ENCODE measurements at places on chromosomes 3 and 15.
A peak's percentile ranks its signal among the peaks of the same experiment; 100 is the strongest.

DNA sequence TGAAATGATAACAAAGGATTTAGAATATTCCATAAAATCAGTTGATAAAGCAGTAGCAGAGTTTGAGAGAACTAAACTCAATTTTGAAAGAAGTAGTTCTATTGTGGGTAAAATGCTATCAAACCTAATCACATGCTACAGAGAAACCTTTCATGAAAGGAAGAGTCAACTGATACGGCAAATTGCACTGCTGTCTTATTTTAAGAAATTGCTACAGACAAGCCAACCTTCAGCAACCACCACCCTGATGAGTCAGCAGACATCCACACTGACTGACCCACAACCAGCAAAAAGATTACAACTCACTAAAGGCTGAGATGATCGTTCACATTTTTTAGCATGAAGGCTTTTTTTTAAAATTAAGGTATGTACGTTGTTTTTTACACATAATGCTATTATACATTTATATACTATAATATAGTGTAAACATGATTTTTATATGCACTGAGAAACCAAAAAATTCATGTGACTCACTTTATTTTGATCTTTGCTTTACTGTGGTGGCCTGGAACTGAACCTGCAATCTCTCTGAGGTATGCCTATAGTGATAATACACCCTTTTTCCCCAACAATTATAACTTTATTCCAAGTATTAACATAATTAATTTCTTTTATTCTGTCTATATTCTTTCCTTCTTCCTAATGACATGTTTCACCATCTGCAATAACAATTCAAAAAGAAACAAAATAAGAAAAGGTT, 109.9 kb downstream of the TBC1D5 start:
- no peak for DNase-seq

DNA sequence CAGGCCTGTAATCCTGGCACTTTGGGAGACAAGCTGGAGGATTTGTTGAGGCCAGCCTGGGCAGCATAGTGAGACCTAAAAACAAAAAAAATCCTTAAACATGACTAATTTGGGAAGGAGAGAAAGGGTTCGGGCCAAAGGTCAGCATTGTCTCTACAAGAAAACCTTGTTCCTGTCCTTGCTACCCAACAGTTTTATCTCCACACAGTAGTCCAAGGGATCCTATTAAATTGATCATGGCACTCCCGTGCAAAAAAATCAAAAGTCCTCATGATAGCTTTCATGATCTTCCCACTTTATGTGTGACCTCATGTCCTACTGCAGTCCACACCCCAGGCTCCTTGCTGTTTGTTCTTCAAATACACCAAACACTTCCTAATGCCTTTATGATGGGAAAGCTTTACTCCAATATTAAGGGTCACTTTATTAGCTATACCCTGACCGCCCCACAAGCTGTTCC, 4.2 kb downstream of the RPL15 start:
- no peak for DNase-seq

DNA sequence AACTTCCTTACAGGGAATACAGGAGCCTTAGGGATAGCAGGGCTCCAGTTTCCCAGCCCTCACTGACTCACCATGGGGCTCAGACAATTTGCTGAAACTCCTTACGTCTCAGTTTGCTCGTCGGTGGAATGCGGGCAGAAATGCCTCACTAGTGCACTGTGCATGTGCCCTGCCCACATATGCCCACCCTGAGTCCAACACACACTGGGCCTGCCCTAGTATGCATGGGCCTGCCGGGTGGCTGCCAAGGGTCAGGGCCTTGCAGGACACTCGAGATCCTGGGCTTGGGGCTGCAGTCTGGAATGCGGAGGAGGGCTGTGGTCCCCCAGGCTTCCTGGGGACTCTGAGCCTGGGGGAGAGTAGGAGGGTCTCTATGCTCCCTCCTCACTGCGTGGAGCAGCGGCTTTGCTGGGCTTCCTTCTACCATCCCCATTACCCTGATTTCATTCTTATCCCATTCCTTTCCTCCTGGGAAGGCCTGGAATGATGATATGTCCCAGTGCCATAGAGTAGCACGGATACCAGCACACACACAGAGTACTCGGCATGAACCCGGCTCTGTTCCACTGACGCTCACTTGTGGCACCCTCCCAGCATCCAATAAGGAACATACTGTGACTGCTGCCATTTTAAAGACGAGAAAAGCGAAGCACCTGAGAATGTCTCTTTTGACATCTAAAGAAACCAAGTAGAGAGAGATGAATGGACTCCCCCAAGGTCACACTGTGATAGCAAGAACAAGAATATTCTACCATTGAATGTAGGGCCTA, 124.2 kb downstream of the ASB7 start:
- peak; percentile 70 for DNase-seq

- DNase-seq: no peak
Observed at GRCh38 chr3:67093305-67093704, 95.2 kb downstream of the KBTBD8 start.

DNA sequence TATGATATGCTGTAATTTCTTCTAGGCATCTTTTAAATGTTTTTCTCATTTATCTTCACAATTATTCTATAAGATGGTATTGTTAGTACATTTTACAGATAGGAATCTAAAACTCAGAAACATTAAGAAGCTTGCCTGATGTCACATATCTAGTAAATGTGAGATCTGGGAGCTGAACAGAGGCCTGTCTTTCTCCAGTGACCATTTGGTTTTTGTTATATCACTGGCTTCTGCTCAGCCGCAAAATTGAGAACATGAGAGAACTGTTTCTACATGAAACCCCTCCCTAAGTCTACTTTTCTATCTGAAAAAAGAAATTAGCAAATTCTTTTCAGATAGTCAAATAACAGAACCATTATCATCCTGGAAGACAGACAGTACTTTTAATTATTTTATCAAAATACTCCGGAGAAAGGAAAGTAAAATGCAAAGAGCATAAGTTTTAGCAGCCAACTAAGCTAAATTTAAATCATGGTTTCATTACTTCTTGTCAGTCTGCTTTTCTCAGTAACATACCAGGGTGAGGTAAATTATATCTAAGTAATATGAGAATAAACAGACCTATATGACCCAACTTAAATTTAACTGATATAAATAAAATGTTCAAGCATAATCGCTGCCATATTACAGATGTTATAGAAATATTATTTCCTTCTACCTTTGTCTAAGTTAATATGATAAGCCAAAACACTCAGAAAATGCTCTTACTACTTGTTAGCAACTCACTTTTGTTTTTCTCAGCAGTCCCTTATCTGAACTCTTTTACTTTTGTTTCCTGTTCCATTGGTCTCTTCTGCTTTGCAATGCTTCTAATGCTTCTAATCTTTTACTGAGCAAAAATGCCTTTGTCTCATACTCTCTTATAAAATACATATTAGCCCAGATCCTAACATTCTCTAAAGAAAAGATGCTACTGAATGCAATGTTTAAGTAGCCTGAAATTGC, 68.0 kb upstream of the MBNL1 start:
- no peak for DNase-seq

- DNase-seq: no peak
Observed at GRCh38 chr3:156840826-156841689, 14.9 kb downstream of the LEKR1 start.

- DNase-seq: no peak
Observed at GRCh38 chr3:17850448-17850847, 108.0 kb upstream of the TBC1D5 start.

DNA sequence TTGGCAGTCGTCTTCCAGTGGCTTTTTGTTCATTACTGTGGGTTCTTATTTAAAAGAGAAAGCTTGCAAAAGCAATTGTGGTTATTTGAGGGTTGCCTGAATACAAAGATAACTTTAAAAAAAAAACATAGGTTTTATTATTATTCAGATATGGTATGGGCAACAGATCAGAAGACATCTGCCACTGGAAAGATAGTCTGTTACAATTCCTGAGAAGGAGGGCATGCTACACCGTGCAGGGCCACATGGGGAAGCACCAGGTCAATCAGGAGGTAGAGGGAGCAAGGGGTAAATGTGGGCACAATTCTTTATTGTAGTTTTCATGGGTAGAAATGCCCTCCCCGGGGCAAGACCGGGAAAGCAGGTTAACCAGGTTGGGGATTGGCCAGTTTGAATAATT, 46.5 kb downstream of the BBS4 start:
- no peak for DNase-seq

GRCh38 chr3:27079427-27080257, 289.5 kb downstream of the NEK10 start:
- DNase-seq: no peak

DNA sequence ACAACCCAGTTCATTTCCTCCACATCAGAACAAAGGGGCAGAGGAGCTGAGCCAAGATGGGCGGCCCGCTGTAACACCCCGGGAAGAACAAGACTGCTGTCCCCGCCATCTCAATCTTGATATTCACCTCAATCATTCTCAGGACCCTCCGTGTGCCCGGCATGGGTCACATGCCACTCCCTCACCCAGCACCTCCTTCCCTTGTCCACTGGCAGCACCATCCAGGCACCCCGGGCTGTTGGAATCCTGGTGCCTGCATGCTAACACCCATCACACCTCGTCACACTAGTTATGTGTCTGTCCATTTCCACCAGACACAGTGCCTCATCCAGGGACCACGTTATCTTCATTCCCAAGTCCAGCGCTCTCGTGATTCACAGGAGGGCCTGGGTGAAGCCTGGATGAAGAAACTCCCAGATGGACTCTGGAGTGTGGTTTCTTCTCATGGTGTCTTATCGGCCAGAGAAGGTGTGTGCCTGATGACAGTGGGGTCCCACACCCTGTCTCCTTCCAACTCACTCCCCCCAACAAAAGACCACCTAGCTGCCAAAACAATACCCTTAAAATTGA, 16.7 kb downstream of the MEGF11 start:
- DNase-seq: no peak

GRCh38 chr3:127708837-127709236, 36.1 kb downstream of the ABTB1 start:
- peak; percentile 9 for DNase-seq

DNA sequence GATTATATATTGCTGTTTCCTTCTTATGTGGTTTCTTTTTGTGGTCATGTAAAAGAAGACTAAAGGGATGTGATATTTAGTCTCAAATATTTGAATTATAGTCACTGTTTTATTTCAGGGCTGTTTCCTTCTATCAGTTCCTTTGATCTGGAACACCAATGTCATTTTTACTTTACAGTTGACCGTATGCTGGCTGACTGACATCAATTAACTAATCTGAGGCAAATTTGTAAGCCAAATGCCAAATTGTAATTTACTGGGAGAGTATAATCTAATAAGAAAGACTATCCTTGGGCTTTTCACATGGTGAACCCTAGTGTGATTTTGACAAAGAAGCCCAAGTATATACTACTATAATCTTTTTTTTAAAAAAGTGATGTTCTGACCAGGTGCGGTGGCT, 87.6 kb downstream of the TMEM108 start:
- DNase-seq: no peak

- DNase-seq: no peak
Observed at GRCh38 chr15:83318861-83319415, 34.5 kb upstream of the BNC1 start.

DNA sequence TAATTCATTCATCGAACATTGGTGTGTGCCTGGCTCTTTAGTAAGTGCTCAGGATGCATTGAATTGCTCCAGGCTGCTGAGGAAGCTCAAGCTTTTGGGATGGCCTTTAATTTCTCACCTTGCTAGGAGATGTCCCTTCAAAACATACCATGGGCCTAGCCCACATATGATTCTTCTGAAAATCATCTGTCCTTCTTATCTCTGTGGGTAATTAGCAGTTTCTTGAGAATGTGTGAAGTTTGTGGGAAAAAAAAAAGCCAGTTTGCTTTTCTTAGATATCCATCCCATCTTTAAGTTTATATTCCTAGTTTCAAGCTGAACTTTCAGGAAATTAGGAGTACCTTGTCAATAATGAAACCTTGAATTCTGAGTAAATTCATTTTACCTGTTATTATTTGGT, 532.3 kb upstream of the SUCLG2 start:
- DNase-seq: no peak

DNA sequence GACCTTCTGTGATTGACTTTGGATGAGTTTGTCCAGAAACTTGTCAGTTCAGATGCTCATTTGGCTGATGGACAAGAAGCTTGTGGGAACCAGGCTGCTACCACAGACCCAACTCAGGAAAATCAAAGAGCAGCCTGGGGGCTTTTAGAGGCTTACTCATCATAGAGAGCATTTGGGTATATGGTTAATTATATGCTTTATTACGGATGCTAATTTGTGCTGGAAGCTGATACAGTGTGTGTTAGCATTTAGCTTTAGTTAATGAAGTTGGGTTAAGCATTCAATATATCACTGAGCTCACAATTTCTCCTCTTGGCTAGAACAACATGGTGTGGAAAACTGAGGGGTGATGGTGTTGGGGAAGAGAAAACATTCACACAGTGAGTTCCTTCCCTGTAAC, 664.2 kb upstream of the CFAP20DC start:
- no peak for DNase-seq

DNA sequence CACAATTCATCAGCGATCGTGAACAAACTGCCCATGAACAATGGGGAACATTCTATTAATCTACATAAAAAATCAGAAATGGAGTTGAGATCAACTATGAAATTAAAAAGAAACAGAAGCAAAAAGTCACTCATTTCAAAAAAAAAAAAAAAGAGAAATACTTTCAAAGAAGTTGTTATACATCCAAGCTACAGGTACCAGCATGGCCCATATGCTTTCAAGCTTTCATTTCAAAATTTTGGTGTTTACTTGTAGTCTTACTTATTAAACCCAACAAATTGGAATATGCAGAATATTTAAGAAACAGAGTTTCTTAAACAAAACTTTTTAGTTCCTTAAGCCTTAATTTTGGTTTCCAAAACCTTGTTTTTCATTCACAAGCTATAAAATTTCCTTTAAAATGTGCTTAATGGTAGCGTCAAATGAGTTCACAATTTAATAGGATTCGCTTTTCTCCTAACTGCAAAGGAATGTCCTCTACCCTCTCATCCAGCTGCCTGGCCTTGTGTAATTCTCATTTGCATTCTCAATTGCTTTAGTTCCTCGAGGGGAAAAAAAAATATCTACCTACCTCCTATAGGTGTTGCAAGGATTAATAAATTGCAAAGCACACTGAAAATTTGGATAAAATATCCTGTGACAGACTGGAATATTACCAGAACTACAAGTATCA, 565.2 kb downstream of the ROBO1 start:
- DNase-seq: no peak

DNA sequence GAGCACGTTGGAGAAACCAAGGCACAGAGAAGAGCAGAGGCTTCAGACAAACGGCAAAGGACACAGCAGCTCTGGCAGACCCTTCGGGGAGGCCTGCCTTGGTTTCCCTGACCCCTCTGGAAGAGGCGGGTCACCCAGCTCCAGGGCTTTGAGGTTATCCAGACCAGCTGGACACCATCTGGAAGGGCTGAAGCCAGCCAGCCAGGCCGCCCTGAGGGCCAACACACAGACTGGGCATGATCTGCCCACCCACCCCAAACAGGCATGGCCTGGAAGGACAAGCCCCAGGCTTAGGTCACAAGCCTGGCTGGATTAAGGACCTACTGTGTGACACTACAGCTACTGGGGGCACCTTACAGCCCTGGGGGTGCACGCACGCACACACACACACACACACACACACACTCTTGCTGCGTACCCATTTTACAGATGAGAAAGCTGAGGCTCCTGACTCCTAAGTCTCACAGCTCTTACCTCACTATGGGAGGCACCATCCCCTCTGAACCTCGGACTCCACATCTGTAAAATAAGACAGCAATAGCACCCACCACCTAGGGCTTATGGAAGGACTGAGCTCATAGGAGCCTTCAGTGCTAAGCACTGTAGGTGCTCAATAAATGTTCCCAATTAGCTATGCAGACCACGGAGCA, 10.8 kb downstream of the PLXND1 start:
- DNase-seq: no peak

- DNase-seq: no peak
Observed at GRCh38 chr3:157948605-157949383, 157.4 kb downstream of the SHOX2 start.

Measured in coronary artery (tissue), 2 donors.